Substantia nigra (tissue), 51 donors: ENCODE measurements at places on chromosomes 7 and 10.

GRCh38 chr10:78215645-78216044, 182.0 kb downstream of the RPS24 start:
- peak; percentile 24 for DNase-seq

DNA sequence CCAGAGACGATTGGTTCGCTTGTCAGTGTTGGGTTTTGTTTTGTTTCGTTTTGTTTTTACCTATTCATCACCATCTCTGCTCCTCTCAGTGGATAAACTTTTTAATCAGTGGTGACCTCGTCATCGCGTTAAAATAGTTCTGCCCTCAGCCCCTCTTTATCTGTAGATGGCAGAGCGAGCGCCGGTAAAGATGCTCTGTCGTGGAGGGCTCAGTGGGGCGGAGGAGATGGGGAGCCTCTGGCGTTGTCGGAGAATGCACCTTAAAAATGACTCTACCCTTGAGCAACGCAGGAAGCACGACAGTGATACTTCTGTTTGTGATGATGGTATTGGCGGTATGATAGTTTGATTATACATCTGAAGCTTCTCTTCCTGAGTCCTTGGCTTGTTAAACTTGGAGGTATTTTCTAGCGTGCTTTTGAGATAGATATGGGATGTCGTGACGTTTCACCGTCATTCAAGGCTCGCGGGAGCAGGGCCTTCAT, 554 bp downstream of the CSGALNACT2 start:
- DNase-seq = no peak

DNA sequence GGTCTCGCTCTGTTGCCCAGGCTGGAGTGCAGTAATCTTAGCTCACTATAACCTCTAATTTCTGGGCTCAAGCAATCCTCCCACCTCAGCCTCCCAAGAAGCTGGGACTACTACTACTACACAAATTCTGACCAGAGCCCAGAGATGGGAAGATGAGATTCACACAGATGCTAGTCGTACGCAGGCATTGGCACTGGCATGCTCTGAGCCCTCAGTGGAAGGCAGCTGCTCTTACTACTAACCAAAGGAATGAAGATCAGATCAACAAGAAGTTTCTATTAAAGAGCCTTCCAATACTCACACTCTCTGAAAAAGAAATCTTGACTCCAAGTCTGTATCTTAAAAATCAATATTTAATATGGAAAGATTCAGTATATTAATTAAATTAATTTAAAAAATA, 10.7 kb downstream of the GDF2 start:
- no peak for DNase-seq

DNA sequence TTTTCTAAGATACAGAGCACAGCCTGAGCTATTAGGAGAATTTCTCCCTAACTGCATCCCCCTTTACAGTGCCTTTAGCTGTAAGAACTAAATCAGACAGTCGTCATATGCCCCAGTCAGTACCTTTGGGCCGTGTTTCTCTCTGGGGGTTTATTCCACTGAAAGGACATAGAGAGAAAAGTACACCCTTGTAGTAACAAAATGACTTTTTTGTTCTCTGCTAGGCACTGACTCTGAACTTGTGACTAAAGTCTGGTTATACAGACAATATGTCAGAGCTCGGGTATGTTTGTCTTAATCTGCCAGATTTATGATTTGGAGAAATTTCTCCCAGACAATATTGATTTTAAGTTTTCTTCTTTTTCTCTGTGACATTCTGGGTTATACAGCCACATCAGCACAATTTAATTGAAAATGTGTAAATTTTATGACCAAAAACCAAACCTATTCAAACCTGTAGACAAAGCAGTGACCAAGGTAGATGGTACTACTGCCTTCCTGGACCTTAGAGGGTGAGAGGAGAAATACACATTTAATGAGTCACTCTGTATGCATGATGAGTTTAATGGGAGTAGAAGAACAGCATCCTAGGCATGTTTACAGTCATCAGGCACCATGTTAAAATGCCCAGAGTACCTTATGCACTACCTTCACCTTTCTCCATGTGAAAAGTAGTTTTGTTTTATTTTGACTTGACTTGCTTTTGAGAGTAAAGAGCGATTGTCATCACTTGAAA, 156.1 kb upstream of the PLXDC2 start:
- no peak for DNase-seq

- DNase-seq = peak; percentile 31
These were observed 229.1 kb downstream of the ELFN1 start for GRCh38 chr7:1899196-1899595.

- DNase-seq = peak; percentile 1
These were observed 162.9 kb upstream of the PRSS58 start for GRCh38 chr7:142420554-142421362.

- no peak for DNase-seq
These were observed 348.9 kb upstream of the BMPER start for GRCh38 chr7:33556472-33556871.

DNA sequence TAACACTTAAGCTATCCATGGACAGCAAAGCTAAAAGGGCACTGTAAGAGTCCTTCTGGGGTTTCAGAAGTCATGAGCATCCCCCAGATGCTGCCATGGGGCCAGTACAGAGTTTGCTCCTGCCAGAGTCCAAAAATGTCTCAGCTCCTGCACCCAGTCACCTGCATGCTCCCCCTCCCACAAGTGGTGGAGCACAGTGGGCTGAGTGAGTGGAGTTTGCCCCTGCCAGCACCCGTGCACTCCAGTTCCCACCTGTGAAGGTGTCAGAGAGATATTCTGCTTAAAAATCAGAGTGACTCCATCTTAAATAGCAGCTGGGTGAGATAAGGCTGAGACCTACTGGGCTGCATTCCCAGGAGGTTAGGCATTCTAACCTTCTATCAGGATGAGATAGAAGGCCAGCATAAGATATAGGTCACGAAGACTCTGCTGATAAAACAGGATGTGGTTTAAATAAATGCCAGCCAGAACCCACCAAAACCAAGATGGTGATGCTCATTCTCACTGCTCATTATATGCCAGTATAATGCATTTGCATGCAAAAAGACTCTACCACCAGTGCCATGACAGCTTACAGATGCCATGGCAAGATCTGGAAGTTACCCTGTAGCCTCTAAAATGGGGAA, 140.1 kb upstream of the ZNF92 start:
- no peak for DNase-seq

DNA sequence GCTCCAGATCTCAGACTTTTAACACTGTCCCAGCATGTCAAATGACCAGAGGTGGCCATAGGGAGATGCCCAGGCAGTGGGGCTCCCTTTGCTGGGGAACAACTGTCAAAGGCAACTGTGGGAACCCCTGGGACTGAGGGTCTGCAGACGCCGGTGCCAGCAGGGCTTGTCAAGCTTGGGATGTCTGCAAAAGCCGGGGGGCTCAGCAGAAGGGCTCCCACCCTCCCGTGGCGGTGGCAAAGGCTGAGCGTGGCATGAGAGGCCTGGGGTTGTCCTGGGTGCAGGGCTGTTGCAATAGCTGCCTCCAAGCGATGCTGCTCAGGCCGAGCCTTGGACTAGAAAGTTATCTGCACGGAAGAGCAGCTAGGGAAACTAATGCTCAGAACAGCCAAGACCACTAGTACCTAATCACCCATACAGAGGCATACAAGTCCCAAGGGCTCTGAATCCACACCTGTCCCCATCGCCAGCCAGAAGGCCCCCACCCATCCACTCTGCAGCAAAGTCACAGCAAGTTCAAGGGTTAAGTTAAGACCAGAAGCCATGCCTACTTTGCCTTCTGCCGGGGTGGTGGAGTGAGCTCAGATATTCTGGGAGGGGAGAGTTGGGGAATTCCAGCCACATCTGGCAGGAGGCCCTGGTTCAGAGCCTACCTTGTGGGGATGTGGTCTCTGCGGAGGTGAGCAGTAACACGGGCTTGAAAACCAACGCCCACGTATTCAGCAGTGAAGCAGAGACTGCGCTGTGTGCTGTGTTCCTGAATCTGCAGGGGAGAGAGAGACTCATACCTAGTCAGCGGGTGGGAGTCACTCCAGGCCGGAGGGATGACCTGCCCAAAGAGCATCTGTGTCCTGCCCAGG, 4.6 kb downstream of the SH2B2 start:
- no peak for DNase-seq

GRCh38 chr7:884191-885003, 8.0 kb downstream of the GET4 start:
- no peak for DNase-seq

GRCh38 chr10:58782876-58783851, 270.5 kb downstream of the BICC1 start:
- DNase-seq = no peak

- DNase-seq = no peak
These were observed 382.4 kb downstream of the SORCS3 start for GRCh38 chr10:105023211-105024111.

DNA sequence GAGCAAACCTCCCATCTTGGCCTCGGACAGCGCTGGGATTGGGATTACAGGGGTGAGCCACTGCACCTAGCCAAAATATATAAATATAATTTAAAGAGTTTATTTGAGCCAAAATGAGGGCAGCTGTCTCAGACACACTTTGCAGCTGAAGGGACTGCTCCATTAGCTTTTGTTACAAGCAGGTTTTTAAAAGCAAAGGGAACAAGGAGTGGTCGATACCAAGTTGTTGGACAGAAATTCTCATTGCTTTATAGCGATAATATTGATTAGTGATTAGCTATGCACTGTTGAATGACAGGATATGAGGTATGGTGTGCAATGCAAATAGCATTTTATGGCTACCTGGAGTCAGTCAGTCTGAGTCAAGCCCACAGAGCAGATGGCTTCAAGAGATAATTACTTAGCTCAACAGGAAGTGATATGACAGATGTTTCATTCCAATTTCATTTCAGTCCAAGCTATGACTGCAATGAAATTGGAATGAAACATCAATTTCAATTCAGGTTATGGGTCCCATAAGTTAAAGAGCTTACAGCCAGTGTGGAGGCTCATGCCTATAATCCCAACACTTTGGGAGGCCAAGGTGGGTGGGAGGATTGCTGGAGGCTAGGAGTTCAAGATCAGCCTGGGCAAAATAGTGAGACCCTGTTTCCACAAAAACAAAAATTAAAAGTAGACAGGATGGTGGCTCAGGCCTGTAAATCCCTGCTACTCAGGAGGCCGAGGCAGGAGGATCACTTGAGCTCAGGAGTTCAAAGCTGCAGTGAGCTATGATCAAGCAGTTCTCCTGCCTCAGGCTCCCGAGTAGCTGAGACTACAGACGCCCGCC, 23.1 kb downstream of the TYW1 start:
- DNase-seq = no peak

DNA sequence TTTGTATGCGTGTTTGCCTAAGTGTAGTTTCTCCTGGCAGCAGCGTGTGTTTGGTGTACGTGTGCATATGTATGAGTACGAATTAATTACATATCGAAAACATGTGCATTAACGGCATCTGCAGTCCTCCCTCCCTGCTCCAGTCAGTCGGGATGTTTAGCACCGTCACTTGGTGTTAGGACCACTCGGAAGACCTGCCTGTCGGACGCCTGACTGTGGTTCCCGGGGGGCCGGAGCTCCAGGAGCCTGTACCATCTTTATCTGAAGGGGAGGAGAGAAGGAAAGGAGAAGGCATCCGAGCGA, 1.1 kb upstream of the CNTNAP2 start:
- DNase-seq = no peak

DNA sequence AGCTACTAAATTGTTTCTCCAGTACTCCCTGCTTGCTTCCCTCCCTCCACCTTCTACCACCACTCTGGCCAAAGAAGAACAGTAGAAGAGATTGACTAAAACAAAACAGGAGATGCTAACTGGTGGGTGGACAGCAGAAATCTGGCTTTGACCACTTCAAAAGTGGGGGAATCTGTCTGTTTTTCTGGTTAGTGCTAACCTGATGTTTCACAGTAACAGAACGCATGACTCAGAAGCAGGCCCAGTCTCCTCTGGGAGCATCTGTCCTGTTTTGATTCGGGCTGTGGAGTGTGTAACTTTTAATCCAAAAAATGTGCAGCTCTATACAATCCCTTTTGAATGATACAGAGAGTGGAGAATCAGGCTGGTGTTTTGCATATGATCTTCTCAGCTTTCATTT, 32.7 kb upstream of the ZNF438 start:
- DNase-seq = no peak

DNA sequence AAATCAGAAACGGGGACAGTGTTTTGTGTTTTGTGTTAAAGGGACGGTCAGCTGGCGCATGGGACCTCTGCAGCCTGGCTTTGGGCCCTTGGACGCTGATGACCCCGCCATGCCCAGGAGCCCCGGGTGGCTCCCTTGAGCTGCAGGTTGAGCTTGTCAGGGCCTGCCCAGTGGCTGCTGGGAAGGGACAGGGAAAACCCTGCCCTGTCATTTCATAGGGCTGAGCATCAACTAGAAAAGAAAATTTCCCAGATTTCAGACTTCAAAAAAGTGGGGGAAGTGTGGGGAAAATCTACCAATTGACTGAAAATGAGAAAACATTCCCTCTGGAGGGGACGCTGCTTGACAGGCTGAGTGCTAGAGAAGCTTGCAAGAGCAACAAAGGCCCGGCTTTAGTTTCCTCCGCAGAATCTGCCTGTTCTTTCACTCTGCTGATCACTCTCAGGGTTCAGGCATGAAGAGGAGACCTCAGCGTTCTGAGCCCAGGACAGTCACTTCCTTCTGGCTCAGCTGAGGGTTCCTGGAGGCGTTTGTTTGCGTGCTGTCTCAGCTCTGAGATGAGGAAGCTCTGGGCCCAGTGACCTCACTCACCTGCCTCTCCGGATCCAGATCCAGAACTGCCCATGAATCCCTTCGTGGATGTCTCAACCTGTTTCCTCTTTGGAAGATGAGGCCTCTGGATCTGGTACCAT, 18.6 kb upstream of the DNAJB6 start:
- DNase-seq = no peak

GRCh38 chr10:28300027-28300426, 2.8 kb downstream of the MPP7 start:
- DNase-seq = no peak

GRCh38 chr7:16115374-16115773, 306.0 kb downstream of the CRPPA start:
- DNase-seq = no peak

DNA sequence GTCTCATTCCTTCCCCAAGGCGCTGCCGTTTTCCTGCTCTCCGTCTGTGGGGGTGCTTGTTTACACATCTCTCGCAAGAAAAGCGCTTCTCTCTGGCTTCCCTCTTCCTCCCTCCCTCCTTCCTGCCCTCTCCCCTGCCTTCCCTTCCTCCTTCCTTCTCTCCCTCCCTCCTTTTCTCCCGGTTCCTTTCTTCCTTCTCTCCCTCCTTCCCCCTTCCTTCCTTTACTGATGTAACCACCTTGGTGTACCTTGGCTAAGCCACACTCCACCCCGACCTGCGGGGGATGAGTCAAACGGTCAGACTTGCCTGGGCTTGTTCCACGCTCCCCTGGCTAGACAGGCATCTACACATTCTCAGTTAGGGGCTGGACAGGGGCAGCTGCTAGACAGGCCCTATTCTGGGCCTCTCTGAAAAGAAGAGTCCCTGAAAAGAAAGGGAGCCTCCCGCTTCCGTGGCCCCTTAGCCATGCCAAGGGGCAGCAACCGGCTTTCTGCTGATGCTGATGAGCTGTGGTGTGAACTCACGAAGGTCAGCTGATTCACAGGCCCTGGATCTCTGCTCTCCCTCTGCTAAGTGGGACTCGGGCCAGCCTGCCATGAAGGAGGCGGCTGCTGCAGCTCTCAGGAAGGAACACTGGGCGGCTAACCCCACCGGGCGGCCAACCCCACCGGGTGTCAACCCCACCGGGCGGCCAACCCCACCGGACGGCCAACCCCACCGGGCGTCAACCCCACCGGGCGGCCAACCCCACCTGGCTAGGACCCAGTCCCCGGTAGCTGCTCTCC, 216.8 kb downstream of the TCERG1L start:
- no peak for DNase-seq
